Foreskin fibroblast (primary cell): ENCODE measurements at places on chromosomes 7 and 10.
A peak's percentile ranks its signal among the peaks of the same experiment; 100 is the strongest.

DNA sequence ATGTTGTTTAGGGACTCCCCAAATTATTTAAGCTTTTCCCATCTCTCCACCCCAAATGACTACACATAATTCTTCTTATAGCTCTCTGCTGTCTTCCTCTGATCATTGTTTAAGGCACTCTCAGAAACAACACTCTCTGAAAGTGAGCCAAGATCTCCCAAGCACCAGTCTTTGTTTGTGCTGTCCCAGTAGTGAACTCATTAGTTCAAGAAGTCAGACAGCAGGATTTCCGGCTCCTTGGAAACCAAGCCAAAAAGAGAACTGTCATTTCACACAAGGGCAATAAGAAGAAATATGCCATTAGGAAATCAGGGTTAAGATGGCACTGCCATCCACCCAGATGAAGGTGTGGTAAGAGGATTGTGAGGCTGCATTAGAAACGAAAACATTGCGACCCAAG, 83.1 kb downstream of the FZD1 start:
- peak; percentile 21 for DNase-seq

GRCh38 chr10:103273041-103273441, 3.9 kb upstream of the INA start:
- peak; percentile 99 for DNase-seq

DNA sequence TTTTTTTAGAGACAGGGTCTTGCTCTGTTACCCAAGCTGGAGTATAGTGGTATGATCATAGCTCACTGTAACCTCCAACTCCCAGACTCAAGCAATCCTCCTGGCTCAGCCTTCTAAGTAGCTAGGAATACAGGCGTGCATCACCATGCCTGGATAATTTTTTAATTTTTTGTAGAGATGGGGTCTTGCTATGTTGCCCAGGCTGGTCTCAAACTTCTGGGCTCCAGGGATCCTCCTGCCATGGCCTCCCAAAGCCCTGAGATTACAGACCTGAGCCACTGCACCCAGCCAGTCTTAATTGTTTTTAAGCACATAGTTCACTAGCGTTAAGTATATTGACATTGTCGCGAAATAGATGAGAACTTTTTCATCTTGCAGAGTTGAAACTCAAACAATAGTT, 2.0 kb downstream of the SUPV3L1 start:
- DNase-seq = no peak

GRCh38 chr7:131735101-131735500, 178.7 kb upstream of the PODXL start:
- no peak for DNase-seq

GRCh38 chr10:47225928-47226645, 73.9 kb upstream of the GDF10 start:
- no peak for DNase-seq

DNA sequence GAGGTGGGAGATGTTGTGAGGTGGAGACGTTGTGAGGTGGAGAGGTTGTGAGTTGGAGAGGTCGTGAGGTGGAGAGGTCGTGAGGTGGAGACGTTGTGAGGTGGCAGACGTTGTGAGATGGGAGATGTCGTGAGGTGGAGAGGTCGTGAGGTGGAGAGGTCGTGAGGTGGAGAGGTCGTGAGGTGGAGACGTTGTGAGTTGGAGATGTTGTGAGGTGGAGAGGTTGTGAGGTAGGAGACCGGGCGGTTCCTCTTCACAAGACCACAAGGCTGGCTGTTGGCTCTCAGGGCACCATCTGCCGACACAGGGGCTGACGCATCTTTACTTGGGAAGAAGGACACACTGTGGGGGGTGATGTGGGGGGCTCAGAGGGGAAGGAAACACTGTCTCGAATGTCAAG, 34.7 kb upstream of the SHH start:
- no peak for DNase-seq

- no peak for DNase-seq
These were observed 29.7 kb upstream of the OCM start for GRCh38 chr7:5850944-5851343.
